ENCODE measurements at places on chromosomes 6 and 20.

- DNase-seq, result no peak
Measured at GRCh38 chr6:52500238-52501129, 76.4 kb downstream of the TRAM2 start.

- DNase-seq, result no peak
Measured at GRCh38 chr20:25239387-25240370, 8.2 kb upstream of the PYGB start.

GRCh38 chr20:17844549-17845298 lies 123.9 kb downstream of the SNX5 start:
- no peak for DNase-seq

GRCh38 chr6:38853236-38853635 lies 138.1 kb downstream of the DNAH8 start:
- DNase-seq, result no peak

DNA sequence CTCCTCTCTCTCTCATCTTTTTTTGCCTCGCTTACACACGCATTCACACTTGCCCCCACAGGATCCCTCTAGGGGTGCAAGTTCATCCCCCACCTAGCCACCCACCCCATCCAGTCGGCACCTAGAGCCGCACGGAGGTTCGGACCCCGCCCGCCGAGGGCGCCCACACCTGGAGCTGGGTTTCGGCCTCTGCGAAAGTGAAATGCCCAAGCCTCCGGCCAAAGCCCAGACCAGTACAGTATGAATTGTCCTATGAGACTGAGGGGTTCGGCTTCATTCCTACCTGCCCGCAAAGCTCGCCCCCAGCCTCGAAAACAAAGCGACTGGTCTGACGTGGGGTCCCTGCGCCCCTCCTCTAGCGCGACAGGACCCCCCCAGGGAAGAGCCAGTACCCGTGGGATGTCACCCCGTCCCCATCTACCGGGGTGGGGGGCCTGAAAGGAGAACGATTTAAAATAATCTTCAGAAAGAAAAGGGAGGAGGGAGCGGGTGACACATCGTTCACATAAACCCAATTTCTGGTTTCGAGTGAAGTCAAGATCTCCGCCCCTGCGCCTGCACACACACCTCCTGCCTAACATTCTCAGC lies 1.5 kb downstream of the TFAP2A start:
- DNase-seq, result no peak

DNA sequence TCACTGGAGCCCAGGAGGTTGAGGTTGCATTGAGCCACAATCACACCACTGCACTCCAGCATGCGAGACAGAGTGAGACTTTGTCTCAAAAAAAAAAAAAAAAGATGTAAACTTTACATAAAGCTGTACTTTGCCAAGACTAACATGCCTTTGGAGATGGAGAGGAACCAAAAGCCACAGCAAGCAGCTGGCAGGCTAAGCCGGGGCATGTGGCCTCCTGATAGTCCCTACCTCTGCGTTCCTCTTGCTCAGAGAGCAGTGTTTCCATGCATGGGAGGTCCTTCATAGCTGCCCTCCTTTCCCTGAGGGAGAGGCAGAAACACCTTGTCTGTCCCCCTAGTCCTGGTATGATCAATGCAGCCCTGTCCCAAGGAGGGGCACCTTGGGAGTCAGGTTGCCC lies 35.2 kb downstream of the SPATA2 start:
- DNase-seq, result no peak

GRCh38 chr6:37306624-37307222 lies 47.1 kb upstream of the RNF8 start:
- no peak for DNase-seq

All from activated CD4-positive, alpha-beta T cell treated with anti-CD3 and anti-CD28 coated beads, Interleukin-2, amount 50 U/mL, for 1 hour (primary cell).